ENCODE measurements at places on chromosomes 7 and 10. TPM values are rescaled to one million over a fixed set of nuclear protein-coding genes. Genes with fewer than 3 reads are reported as not detected.

- DNase-seq: no peak
Observed at GRCh38 chr7:7803715-7804178, 85.3 kb upstream of the RPA3 start.

- no peak for DNase-seq
Observed at GRCh38 chr10:132539431-132539839, 1.8 kb downstream of the INPP5A start.

DNA sequence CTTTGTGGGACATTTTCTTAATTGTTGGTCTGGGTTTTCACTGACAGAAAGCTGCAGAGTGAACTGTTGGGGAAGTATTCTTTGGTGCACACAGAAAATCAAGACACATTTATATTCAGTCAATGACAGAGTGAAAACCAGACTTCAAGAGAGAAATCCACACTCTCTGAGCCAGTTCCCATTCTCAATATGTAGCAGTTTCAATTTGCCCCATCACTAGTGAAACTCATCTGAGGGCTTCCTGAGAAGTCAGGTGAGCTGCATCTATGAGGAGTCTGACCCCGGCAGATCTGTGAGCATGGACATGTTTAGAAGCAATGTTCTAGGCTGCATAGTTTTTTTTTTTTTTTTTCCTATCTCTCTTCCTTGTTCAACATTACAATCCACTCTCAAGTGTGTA lies 163.7 kb upstream of the AHR start:
- DNase-seq: no peak

DNA sequence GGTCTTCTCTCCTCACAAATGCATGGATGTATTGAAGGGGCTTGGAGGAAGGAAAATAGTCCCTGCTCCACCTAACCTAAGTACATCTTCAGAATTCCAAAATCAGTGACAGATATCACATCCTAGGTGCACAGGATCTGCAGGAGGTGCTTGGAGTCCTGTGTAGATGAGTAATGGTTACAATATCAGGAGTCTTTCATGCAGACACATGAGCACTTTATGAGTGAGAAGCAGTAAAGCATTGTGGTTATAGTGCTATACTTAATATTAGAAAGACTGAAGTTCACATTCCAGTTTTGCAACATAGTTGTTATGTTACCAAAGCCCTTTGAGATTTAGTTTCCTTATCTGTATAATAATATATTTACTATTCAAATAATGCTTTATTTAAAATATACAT lies 516.7 kb downstream of the NEBL start:
- no peak for DNase-seq

NAT16 gene
- not detected for total RNA-seq

CLRN3 gene
- total RNA-seq: not detected

DNA sequence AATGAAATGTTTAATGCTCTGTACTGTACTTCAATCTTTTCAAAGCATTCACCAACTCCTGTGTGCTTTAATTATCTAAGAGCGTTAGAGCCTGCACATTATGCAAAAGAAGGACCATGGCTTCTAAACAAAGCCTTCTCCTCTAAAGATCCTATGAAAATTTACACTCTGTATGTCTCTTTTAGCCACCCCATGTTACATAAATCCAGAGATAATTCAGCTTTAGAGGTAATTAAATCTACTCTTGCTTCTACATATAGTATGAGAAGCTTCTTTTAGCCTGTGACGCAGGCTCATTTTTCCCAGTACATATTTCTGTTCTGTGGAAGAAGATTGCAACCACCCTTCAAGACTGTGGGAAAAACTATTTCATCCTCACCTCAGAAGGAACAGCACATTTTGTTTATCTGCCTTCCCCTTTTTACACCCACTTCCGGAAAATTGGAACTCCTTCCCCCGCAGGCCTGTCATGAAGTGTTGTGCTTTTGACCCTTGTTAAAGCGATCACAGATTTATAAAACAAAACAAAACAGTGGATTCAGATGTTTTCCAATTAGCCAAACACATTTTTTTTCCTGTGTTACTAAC lies 8.1 kb upstream of the TAS2R16 start:
- no peak for DNase-seq

NEUROD6 gene
- not detected for total RNA-seq

- no peak for DNase-seq
Observed at GRCh38 chr10:66045859-66046258, 880.0 kb upstream of the LRRTM3 start.

SSC4D gene
- total RNA-seq: 0.64 TPM

DNA sequence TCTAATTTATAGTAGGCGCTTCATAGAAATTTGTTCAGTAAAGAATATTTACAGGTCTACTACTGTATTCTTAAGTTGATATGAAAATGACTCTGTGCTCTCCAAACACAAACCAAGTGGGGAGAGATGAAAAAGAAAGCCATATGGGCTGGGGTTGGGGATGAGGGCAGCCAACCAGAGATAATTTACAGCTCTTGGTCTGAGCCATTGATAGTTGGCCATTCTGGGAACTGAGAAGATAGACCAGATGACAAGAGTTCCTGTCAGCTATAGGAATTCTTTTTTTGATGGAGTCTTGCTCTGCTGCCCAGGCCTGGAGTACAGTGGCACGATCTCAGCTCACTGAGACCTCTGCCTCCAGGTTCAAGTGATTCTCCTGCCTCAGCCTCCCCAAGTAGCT lies 57.4 kb downstream of the LAMB4 start:
- no peak for DNase-seq

DNA sequence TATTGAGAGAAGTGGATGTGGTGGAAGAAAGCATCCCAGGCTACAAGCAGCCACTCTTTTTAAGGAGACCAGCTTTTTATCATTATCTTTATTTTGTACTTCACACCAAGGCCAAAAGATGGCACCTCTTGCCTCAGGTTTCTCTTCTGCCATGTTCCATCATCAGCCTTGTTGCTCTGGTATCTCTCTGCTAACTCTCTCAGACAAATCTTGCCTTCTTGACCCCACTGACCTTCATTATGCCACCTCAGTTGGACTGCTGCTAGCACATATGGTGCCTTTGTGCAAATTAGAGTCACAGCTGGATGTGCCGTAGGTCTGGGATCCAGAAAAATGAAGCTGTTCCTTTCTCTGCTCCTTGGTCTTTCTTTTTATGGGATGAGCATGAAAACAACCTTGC lies 47.1 kb upstream of the DYNC1I1 start:
- no peak for DNase-seq

All from activated CD8-positive, alpha-beta memory T cell treated with anti-CD3 and anti-CD28 coated beads, Interleukin-2, amount 10 ng/mL, durations not matched to agents 7 days and 5 days (primary cell).